ENCODE measurements at places on chromosomes 13 and 19.

DNA sequence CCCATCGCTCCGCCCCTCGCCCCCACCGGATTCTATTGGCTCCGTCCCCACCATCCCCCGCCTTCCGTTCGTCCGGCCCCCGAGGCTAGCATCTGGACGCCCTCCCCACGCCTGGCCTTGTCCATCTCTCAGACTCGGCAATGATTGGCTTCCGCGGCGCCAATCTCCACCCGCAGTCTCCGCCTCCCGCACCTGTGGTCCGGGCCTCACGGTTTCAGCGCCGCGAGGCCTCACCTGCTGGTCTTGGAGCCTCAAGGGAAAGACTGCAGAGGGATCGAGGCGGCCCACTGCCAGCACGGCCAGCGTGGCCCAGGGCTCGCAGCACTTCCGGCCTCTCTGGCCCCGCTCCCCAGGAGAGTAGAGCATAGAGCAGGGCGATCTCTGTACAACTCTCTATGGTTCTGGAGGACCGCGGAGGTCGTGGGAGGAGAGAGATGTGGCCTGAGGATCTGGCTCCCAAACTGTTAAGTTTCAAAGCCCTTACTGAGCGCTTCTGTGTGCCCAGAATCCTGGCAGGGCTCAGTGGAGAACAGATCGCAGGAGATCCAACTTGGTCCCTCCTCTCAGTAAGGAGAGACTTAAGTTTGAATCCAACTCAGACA lies at the start of gene ERCC1:
Gene ERCC1 (minus strand): TSS at position 329 of the 602 bp plus-strand sequence. CDS start 543 bp downstream, outside the sequence.
- peak; percentile 97 for DNase-seq

DNA sequence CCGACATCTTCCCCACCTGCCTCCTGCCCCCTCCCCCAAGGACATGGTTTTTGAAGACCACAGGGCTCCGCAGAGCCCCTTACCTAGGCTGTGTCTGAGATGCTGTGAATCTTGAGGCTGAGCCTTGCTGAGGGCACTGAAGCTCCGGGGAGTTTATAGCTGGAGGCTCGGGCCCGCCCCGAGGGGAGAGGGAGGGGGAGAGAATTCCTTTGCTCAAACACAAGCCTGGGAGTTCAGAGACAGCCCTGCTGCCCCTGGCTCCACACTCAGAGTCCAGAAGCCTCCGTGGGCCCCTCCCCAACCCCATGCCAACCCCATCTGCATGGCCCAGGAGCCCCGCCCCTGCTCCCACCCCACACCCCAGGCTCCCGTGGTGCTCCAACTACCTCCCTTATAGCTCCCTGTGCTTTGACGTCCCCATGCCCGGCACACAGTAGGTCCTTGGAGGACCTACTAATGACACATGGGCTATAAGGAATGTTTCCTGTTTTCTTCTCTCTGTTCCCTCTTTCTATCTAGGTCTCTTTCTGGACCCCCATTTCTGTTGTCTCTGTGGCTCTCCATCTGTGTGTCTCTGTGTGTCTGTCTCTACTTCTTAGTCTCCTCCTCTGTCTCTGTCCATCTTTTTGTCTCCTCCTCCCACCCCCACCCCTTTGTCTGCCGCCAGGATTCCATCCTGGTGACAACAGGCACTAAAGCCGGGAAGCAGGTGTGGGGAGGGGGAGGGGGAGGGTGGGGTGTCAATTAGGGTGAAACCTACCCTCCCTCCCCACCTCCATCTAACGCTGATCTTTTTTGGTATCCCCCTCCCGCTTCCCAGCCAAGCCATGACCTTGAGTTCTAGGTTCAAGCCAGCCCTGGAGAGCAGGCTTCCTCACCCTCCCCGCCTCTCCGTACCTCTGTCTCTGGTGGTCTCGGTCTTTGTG lies at the start of gene TNNT1:
Gene TNNT1 (minus strand): TSS at position 129 of the 926 bp plus-strand sequence. CDS start 2,049 bp downstream, outside the sequence.
- no peak for DNase-seq

DNA sequence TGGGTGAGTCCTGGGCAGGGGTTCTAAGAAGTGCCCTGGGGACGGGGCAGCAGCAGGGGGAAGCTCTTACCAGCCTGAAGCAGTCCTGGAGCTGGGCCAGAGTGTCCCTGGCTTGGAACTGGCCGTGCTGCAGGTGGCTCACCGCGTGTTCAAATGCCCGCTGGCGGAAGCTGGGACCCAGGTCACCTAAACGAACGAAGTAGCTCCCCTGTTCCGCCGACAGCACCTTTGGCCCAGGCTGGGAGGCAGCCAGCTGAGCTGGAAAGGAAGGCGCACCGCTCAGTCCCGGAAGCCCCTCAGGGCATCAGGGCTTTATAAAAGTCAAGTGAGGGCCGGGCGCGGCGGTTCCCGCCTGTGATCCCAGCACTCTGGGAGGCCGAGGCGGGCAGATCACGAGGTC lies 9.6 kb downstream of the PLIN4 start:
- no peak for DNase-seq

DNA sequence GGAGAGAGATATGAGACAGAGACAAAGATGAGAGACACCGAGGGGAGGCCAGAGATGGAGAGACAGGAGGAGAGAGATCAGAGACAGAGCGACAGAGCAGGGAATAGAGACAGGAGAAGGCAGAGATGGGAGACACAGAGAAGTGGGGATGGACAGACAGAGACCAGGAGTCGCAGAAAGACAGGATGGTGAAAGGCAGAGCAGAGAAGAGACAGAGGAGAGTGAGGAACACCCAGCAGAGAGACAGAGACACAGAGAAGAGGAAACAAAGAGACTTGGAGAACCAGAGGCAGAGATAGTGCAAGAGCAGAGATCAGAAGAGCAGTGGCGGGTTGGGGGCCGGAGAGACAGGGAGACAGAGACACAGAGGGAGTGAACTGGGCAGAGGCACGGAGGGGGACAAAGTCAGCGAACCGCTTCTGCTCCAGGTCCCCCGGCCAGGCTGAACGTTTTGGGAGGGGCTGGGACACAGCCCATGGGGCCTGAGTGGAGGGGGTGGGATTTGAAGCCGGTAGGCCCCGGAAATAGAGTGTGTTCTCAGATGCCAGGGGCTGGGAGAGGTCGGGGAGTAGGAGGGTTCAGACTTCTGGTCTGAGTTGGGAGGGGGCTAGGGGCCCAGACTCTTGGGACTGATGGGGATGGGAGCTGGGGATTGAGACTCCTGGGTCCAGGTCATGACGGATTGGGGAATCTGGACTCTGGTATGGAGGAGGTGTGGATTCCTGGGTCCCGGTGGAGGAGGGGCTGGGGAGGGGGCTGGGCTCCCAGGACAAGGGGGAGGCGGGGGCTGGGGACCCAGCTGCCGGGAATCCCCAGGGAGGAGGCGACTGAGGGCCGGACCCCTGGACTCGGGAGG lies 654 bp downstream of the ZNF579 start:
- no peak for DNase-seq

- DNase-seq: no peak
These were observed 748.5 kb upstream of the KLHL1 start for GRCh38 chr13:70856711-70857110.

GRCh38 chr13:99916366-99917103 lies 55.0 kb downstream of the ZIC5 start:
- DNase-seq: peak; percentile 71

DNA sequence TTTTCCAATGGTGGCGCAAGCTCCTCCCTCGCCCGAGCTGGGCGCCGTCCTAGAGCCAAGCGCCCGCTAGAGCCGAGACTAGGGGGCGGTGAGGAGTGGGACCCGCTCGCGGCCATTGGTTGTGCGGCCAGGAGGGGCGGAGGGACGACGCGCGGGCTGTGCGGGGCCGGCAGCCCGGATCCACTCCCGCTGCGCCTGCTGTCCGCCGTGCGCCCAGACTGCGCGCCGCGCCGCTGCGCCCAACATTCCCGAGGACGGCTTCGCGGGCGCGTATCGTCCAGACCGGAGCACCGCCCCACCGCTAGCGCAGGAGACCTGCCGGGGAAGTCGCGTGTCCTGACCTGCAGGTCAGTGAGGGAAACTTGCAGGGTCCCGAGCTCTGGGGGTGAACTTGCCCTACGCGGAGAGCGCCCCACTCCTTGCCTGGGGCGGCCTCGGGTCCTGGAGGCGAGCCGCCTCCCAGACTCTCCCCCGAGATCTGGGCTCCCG lies at the start of gene SERTM1:
Gene SERTM1 (plus strand): TSS at position 183 of the 489 bp plus-strand sequence. CDS start 21,059 bp downstream, outside the sequence.
- DNase-seq: peak; percentile 51

DNA sequence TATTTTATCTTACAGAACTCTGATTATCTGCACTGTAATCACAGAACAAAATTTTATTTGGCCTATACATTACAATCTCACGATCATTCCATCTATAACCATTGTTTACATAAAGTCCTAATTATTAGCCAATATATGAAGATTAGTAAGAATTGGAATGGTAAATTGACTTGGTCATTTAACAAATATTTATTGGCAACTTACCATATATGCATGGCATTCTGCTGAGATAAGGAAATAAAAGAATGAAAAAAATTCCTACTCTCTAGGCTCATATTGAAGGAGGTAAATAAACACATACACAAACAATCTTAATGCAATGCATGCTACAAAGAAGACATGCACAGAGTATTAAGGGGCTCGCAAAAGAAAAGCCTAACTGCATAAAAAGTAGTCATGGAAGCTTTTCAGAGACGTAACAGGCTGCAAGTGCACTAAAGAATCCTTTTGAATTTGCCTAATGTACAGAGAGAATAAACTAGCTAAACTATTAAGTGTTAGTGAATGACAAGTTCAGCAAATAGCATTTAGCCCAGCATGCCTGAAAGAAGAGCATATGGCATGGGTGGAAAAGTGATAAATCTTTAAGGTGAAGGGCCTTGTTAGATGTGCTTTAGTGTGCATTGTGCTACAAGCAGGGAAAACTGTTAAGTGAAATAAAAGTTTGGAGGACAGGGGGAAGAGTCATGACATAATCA lies 1131.1 kb downstream of the PCDH9 start:
- no peak for DNase-seq

DNA sequence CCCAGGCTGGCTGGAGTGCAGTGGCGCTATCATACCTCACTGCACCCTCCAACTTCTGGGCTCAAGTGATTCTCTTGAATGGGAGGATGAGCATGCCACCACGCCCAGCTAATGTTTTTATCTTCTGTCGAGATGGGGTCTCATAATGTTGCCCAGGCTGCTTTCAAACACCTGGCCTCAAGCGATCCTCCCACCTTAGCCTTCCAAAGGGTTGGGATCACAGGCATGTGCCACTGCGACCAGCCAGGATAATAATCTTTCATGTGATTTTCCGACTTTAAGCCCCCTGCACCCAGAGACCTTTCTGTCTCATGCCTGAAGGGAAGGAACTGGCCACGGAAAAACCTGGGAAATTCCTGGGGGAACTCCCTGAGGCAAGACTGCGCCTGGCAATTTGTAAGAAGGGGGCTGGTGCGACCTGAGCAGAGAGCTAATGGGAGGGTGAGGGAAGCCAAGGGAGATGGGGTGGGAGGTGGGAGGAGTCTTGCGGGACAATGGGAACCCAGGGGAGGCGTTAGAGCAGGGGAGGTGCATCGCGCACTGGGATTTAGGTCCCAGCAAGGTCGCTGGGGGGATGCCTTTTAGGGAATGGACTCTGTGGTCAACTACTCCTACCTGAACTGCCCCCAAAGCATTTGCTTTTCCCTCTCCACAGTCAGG lies 1.2 kb upstream of the CCDC124 start:
- DNase-seq: no peak

- no peak for DNase-seq
These were observed 17.0 kb downstream of the ILF3 start for GRCh38 chr19:10670876-10671804.

GRCh38 chr13:44306371-44307192 lies 67.0 kb upstream of the SERP2 start:
- no peak for DNase-seq

- DNase-seq: no peak
These were observed 15.5 kb downstream of the MCF2L start for GRCh38 chr13:112984501-112984900.

DNA sequence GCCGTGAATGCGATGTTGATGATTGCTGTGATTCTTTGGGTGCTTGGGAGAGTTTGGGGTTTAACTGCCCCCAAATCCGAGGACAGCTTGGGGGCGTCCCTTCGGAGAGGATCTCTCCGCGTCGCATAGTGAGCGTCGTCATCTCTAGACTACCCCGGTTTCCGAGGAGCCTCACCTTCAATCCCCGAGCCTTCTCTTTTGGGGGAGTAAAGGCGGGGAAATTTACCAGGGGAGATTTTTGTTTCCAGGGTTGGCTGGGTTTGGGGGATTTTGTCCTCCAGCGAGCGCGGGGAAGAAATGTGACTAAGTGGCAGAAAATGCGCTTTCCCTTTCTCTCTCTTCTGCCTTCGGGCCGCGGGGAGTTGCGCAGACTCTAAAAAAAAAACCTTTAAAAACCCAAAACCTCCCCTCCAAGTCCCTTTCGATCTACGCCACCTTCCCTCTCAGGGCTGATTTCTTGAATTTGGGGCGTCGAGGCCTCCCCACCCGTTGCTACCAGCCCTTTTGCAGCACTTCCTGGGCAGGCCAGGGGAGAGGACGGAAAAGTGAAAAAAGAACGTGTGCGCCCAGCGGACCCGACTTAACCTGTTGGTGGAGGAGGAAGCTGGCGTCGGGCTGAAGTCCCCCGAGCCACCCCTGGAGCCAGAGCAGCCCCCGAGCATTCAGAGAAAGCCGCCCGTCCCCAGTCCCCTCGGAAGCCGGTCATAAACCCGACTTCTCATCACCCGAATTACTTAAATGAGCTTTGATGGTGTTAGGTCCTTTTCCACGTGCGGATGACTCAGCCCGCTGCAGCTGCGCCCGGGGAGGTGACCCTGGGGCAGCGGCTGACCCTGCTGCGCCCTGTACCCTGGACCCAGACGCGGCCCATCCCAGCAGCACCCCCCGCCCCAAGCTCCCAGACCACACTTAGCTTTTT lies 17.7 kb downstream of the NFIX start:
- no peak for DNase-seq

- peak; percentile 75 for DNase-seq
These were observed 803 bp upstream of the TIMM44 start for GRCh38 chr19:7944177-7944761.

- DNase-seq: no peak
These were observed 527.6 kb upstream of the KLF12 start for GRCh38 chr13:74661851-74662250.

- no peak for DNase-seq
These were observed 58.9 kb downstream of the UBL3 start for GRCh38 chr13:29791508-29791907.

GRCh38 chr19:18436671-18437490 lies 1.1 kb downstream of the ISYNA1 start:
- peak; percentile 65 for DNase-seq

Measured in NCI-H774 (cell line).